Muscle of arm (tissue), 14 donors: ENCODE measurements at places on chromosomes 3 and 15.
A peak's percentile ranks its signal among the peaks of the same experiment; 100 is the strongest.

GRCh38 chr3:64694114-64694513 lies 6.3 kb upstream of the ADAMTS9 start:
- no peak for DNase-seq

DNA sequence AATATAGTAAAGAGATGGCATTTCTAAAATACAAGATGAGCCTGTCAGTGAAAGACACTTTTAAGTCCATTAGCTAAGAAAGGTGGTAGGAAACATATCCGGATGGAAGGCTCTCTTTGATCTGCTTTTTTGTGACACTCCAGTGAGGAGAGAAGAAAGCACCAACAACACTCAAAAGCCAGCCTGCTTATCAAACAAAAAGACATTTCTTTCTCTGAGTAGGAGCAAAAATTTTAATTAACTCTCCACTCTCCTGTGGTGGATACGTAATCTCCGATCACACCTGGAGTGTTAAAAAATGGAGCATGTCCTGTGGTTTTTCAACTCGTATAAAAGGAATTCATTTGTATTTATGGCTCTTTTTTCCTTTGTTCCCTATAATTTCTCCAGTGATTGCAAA lies 65.3 kb downstream of the OXNAD1 start:
- DNase-seq = no peak

DNA sequence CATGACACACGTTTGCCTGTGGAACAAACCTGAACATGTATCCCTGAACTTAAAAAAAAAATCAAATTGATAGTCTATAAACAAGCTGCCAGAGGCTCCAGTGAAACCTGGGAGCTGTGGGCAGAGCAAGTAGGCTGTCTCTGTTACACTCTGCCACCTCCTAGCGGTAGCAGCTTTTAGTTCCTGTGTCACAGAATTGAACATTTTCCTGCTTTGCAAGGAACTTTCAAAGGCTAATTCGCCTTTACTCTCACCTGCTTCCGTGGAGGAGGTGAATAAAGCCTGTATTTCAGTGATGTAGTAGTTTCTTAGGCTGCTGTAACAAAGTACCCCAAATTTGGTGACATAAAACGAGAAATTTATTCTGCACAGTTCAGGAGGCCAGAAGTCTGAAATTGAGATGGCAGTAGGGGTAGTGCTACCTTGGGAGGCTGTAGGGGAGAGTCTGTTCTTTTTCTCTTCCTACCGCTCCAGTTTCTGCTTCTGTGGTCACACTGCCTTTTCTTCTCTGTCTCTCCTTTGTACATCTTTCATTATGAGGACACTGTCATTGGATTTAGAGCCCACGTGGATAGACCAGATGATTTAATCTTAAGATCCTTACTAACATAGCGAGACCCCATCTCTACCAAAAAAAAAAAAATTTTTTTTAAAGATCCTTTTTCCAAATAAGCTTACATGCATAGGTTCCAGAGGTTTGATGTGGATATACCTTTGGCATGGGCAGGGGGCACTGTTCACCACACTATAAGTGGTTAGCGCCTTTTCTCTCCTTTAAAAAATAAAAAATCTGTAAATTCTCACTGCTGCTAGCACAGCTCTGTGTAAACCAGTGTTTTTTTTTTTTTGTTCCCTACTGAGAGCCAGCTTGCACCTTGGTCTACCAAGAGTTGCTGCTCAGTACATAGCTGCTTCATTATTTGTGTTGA lies 25.3 kb downstream of the FBXO22 start:
- no peak for DNase-seq

DNA sequence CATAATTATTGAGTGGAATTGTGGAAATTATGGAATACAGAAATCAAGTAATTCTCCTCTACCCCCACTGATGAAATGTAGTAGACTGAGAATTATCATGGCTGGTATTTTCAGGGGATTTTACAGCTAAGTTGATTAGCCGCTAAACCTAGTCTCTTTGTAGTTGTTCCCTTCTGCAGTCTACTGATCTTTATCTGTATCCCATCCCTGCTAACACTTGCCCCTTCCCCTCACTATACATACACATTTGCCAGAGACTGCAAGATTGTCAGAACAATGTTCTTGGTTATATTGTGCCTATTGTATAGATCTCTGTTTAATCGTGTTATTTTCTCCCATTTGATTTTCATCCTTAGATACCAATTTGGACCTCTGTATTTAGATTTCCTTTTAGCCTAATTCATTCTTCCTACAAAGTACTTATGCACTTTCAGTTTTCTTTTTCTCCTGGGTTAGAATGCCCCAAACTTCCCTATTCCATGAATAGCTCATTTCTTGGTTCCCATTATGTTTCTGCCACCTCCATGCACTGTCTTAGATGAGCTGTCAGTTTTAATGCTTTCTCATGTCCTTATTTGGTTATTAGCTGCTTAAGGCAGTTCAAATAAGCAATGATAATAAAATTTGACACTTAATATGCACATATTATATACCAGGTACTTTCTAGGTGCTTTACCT lies 86.9 kb downstream of the CDIN1 start:
- no peak for DNase-seq

- no peak for DNase-seq
These were observed 19.5 kb downstream of the ARIH2 start for GRCh38 chr3:48938156-48938555.

GRCh38 chr15:35928847-35929246 lies 382.9 kb upstream of the DPH6 start:
- no peak for DNase-seq

- DNase-seq = no peak
These were observed 169.4 kb downstream of the KLHL25 start for GRCh38 chr15:85625166-85625830.

DNA sequence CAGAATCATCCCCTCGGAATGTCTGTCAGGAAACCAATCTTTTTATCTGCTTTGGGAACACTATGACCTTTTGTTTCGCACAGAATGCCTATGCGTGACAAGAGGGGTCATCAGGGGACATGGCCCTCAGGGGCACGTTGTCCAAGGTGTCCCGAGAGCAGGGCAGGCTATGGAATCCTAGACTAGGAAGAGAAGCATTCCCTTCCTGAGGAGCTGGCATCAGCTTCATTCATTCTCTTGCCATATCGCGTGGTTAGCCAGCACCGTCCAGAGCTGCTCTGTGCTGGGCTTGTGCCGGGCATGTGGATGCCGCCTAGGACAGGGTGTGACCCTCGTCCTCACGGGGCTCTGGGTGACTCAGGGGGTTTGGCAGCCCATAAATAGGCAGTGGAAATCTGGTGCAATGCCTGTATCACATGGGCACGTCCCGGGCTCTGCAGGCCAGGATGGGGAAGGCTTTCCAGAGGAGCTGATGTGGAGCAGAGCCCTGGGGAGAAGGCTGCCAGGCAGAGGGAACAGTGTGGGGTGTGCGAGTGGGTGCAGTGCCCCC lies 117.8 kb downstream of the TMEM266 start:
- DNase-seq = no peak

GRCh38 chr3:32194653-32195052 lies 43.8 kb upstream of the CMTM8 start:
- no peak for DNase-seq

DNA sequence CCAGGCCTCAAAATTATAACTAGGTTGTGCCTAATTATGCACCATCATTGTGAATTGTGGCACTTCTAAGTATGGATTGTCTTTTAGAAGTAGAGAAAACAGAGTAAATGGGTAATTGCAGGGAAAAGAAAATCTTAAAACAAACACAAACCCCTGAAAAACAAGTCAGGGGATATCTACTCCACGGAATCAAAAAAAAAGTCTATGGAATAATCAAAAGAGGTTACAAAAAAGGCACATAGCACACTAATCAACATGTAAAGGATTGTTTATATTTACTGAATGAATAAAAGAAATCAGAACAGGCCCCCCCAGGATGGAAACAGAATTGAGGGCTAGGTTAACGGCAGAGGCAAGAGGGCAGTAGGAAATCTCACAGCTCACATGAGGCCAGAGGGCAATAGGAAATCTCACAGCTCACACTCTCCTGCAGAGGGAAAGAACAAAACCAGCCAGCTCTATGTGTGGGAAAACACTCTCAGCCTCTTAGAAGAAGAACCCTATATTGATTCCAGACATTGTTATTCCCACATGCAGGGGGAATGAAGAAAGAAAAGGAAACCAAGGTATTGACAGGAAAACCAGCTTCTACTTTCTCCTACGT lies 72.7 kb upstream of the FNDC3B start:
- DNase-seq = no peak

DNA sequence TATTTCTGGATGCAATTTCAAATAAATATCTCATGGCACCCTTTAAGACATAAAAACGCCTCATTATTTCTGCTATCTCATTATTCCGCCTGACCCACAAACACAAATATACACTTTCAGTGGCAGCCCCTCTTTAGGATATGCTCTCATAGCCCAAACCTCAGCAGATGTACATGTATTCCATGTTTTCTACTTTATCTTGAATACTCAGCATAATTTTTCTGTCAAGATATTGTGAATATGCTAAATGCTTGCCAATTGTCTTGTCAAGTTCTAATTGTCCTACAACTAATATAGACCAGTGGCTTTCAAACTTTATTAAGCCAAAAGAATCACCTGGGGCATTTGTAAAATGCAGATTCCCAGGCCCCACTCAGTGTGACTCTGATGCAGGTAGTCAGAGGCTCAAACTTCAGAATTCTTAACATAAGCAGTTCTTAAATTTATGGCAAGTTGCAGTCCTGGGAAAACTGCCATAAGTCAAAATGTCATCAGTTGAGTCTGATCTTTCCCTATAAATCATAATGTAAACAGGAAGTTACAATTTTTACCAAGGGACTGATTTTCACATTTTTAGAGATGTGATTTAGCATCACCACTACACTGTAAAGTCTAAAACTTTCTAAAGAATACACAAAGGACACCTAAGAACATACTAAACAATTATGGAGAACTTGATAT lies 135.1 kb downstream of the TBL1XR1 start:
- DNase-seq = no peak

- DNase-seq = peak; percentile 57
These were observed 71.4 kb downstream of the GHSR start for GRCh38 chr3:172376881-172377280.

DNA sequence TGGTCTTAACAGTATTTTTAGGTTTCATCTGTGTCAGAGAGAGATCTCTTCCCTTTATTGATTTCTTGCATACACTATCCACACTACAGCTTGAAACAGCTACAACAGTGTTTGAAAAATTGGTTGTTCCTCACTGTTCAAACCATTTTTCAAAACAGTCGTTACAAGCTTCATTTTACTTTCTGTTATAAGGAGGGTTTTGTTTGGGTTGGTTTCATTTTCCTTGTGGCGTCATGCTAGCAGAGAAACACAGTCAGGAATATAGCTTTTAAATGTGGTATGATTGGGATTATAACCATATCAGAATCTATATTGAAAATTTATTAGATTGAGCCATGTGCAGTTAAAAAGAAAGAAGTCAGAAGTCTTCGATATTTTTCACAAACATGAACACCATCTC lies 400.6 kb downstream of the ZBTB20 start:
- DNase-seq = no peak

DNA sequence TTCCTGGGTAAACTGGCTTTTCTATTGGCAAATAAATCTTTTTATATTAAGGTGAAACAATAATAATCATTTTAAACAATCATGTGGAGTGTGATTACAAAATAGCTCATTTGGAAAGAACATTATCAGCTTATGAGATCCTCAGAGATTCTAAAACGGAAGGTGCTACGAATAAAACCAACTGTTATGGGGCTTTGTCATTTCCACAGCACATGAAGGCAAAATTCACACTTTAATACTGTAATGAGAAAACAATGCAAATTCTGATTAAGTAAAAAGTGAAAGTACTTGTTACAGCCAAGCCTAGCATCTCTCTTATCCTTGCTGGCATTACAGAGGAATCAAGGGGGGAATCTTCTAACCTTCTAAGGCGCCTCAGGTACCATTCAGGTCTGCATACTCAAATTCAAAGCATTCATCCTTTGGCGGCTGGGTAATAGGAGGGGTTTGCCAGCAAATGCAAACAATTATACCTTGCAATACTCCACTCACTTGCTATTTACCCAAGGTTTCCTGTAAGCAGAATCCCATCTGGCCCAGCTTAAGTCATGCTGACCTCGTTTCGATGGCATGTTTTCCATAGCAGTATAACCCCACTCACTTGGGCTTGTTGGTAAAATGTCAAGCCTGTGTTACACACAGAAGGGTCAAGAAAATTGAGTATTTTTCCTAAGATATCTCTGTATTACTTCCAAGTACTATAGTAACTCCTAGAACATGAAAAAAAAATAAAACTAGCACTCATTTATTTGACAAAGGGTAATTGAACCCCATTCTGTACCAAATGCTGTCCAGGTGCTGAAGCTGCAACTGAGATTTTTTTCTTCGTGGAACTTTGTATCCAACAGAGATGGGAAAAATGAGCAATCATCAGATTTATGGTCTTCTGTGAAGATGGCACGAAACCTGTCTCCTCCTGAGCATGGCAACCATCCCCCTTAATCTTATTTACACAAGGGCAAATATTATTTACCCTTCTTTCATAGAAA lies 183.7 kb upstream of the LMCD1 start:
- DNase-seq = no peak

DNA sequence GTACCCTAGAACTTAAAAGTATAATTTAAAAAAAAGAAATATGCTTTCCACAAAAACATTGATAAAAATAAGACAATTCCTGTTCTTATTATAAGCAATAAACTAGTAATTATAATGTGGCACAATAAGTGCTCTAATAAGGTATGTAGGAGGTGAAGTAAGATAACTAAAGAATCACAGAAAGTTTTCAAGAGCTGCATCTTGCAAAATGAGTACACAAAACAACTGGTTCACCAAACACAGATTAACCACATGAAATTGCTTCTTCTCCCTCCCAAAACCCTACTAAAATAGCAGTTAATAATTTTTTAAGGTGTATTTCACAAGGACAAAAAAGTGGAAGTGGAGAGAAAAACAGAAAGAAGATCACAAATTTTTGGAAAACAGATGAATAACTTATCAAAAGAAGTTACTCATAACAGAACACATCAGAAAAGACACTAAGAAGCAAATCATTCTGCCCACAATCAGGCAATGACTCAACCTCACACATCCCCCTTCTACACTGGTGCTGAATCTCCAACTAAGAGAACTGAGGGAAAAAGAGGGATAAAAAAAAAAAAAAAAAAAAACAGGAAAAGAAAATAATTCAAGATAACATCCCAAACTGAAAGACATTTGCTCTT lies 64.2 kb downstream of the TBC1D5 start:
- no peak for DNase-seq

- DNase-seq = no peak
These were observed 4.7 kb upstream of the CALML4 start for GRCh38 chr15:68209735-68210408.

DNA sequence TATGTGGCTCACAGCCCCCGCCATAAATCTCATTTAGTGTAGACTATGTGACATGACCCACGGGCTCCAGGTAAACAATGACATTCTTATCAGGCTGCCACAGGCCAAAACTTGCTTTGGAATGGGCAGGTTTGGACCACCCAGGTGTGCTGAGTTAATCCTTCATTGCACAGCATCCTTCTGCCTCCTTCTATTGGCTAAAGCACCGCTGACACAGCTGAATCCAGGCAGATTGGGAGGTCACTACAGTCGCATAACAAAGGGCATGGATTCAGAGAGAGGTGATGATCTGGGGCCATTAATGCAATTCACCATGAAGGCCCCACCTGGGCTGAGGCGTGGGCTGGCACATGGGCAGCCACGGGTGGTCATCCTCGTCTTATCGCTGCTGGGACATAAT lies 47.8 kb upstream of the GALNT15 start:
- DNase-seq = no peak
